Natural killer cell treated with Interleukin-12 subunit alpha and Interleukin-12 subunit beta and Interleukin-15 and Interleukin-18, amount 100 ng/mL, for 72 hours (primary cell): ENCODE measurements at places on chromosomes 5 and 9. TPM values are rescaled to one million over a fixed set of nuclear protein-coding genes. Genes with fewer than 3 reads are reported as not detected.

Gene ABHD17B
- 29.2 TPM for total RNA-seq

Gene SPATA31D4
- total RNA-seq, result not detected

- DNase-seq, result no peak
- no peaks in the 10 kb centered on the region for H3K27me3 ChIP-seq
Measured at GRCh38 chr5:14983666-14984441, 112.3 kb upstream of the ANKH start.

GRCh38 chr5:120609570-120609969 lies 145.5 kb downstream of the PRR16 start:
- H3K4me3 ChIP-seq, result no peak overlapping the region
- H3K36me3 ChIP-seq, result no peaks in the 10 kb centered on the region
- no peaks in the 10 kb centered on the region for H3K27me3 ChIP-seq
- DNase-seq, result no peak
- H3K27ac ChIP-seq, result no peak overlapping the region

Gene GABBR2
- total RNA-seq, result not detected

- no peaks in the 10 kb centered on the region for H3K36me3 ChIP-seq
- no peak for DNase-seq
- H3K4me1 ChIP-seq, result no peaks in the 10 kb centered on the region
- H3K27ac ChIP-seq, result no peak overlapping the region
- no peaks in the 10 kb centered on the region for H3K27me3 ChIP-seq
Measured at GRCh38 chr5:10111571-10111970, 138.1 kb downstream of the ATPSCKMT start.

Gene ORM2
- not detected for total RNA-seq

Gene ARSI
- not detected for total RNA-seq

- H3K27me3 ChIP-seq, result peaks cover 13% of the 10 kb centered on the region
- no peak overlapping the region for H3K4me3 ChIP-seq
- DNase-seq, result no peak
- H3K36me3 ChIP-seq, result no peaks in the 10 kb centered on the region
Measured at GRCh38 chr9:69829484-69829883, 8.9 kb downstream of the CFAP95 start.

Gene CHSY3
- total RNA-seq, result 2.3 TPM

Gene ENHO
- total RNA-seq, result not detected

DNA sequence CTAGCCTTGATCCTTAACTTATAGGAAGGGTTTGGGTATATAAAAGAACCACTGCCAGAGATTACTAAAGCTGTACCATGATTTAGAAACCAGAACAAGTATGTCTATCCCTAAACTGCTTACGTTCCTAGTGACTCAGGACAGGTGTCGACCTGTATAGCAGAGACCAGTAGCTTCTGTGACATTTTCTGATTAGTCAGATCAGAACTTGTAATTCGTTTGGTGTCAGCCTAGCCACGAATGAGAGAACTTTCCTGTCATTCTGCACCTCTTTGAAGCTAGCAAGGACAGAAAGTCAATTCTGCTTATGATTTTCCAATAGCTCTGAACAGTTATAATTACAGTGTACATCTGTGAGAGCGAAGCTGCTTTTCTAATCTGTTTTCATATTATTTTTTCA lies 39.5 kb downstream of the PRKACG start:
- peaks cover 4% of the 10 kb centered on the region for H3K4me1 ChIP-seq
- H3K4me3 ChIP-seq, result no peak overlapping the region
- H3K27me3 ChIP-seq, result no peaks in the 10 kb centered on the region
- no peaks in the 10 kb centered on the region for H3K36me3 ChIP-seq
- peak overlapping the region; percentile 18 for H3K27ac ChIP-seq

GRCh38 chr5:123261752-123262151 lies 161.5 kb downstream of the CEP120 start:
- H3K4me1 ChIP-seq, result no peaks in the 10 kb centered on the region
- DNase-seq, result no peak
- no peak overlapping the region for H3K27ac ChIP-seq
- no peak overlapping the region for H3K4me3 ChIP-seq
- no peaks in the 10 kb centered on the region for H3K36me3 ChIP-seq

DNA sequence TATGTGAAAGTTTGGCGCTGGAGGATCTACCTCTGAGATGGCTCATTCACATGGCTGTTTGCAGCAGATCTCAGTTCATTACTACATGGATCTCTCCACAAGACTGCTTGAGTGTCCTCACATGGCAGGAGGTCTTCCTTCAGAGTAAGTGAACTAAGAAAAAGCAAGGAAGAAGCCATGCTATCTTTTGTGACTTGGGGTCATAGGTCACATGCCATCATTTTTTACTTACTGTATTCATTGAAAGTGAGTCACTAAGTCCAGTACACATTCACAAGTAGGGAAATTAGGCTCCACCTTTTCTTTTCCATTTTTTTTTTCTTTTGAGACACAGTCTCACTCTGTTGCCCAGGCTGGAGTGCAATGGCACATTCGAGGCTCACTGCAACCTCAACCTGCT lies 8.7 kb upstream of the CDKN2AIPNL start:
- no peaks in the 10 kb centered on the region for H3K36me3 ChIP-seq
- H3K4me3 ChIP-seq, result no peak overlapping the region
- DNase-seq, result no peak
- H3K4me1 ChIP-seq, result no peaks in the 10 kb centered on the region
- no peak overlapping the region for H3K27ac ChIP-seq

DNA sequence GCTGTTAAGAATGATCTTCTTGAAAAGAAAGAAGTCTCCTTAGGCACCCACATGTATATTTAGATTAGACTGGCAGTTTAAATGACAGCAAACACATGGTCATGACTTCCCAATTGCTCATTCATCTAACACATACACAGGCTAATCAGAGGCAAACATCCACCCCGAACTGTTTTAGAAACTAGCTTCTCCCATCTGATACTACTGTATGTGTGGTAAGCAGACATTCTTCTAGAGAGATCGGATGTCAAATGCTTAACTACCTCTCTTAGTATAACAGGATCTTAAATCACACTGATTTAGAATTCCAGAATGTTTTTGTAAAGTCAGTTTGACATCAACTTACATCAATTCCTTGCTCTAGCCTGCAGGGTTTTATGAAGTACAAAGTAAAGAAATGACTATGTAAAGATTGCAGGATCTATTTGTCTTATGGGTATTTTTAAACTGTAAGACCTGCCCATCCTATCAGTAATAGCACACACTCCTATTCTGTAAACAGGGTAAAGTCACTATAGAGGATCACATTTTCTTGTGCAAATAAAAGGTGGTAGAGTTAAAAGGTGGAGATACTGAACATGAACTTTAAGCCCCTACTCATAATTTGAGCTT lies 239.7 kb downstream of the MLLT3 start:
- H3K4me1 ChIP-seq, result peaks cover 15% of the 10 kb centered on the region
- DNase-seq, result no peak
- H3K36me3 ChIP-seq, result peaks cover 5% of the 10 kb centered on the region
- H3K27ac ChIP-seq, result no peak overlapping the region
- H3K4me3 ChIP-seq, result no peak overlapping the region

Gene NR2F1
- not detected for total RNA-seq

DNA sequence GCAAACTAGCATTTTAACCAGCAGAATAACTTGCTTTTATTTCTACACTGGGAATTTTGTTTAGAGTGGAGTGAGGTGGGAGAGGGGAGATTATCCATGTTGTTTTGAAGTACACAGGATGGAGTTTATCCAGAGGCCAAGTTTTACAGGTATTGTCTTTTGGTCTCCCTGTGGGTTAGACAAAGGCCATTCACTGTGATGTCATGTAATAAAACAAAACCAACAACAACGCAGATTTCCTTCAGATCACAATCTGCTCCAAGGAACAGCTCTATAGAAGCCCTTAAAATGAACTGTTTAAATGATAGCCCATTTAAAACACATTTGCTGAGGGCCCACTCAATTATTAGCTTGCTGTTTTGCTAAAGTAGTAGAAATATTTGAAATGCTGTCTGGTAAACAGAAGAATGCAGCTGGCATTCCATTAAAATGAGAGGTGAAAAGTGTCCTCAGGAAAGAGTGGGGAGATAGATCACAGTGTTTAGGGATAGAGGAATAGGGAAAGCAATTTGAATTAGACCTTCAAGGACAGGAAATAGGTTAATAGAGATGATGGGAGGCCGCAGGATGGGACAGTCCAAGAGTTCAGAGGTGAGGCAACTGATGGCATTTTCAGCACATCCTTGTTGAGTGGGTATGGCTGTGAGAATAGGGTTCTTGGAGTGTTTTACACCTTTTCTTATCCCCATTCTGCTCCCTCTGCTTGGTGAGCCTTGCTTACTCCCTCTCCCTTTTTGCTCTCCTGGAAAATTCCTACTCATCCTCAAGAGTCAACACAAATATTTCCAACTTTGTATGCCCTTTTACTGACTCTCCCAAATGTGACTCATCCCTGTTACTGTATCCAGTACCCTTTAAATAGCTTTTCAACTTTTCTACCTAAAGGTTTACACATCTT lies 140.1 kb upstream of the NR3C1 start:
- peaks cover 6% of the 10 kb centered on the region for H3K36me3 ChIP-seq
- DNase-seq, result no peak
- H3K4me3 ChIP-seq, result no peak overlapping the region
- no peak overlapping the region for H3K27ac ChIP-seq

DNA sequence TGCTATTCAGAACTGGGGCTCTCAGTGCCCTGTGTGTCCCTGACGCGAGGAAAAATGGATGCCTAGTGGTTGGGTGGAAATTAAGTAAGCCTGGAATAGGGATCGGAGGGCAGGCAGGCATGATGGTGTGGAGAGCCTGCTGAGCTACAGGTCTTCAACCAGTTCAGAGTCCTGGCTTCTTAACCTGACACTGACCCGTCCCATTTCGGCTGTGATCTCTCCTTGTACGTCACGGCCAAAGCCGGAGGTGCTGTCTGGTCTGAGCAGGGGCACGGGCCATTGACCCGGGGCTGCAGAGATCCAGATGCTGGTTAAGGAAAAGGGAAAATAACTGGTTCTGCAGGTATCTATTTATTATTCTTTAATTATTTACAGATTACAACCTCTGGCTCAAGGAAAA lies 27.9 kb downstream of the RHOBTB3 start:
- peak overlapping the region; percentile 81 for H3K4me3 ChIP-seq
- no peaks in the 10 kb centered on the region for H3K27me3 ChIP-seq
- peak overlapping the region; percentile 84 for H3K27ac ChIP-seq
- H3K36me3 ChIP-seq, result peaks cover 4% of the 10 kb centered on the region

GRCh38 chr5:118076490-118076889 lies 911.9 kb downstream of the DTWD2 start:
- H3K4me3 ChIP-seq, result no peak overlapping the region
- DNase-seq, result no peak

DNA sequence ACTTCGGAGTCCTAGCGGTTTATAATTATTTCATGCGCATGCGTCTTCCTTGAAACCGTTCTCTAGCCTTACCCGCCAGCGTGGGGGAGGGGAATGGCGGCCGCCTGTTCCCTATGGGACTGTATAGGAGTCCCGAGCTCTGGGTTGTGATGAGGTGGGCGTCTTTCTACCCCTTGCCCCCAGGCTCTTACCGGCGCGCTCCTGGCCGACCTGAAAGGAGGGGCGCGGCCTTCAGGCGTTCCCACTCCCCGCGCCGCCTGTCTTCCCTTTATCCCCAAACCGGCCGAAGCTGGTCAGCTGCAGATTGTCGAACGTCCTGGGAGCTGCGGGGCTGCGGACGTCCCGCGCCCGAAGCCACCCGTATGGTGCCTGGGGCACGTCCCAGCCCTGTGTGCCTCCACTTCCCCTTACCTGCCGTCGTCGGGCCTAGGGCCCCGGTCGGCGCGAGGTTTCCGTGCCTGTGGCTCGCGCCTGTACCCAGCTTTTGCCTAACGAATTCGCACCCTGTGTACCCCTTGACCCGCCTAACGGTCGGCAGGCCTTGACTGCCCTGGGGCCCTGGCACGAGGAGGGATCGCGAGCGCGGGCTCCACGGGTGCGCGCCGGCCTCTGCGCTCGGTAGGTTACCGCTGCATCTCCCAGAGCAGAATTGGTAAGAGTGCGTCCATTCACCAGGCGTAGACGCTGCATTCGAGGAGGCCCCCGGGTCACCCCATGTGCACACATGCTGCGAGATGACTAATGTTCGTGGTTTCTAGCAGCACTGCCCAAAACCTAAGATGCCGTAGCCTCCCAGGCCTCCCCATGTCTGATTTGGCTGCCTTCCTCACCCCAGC lies 653 bp upstream of the HNRNPH1 start:
- H3K27me3 ChIP-seq, result no peaks in the 10 kb centered on the region
- H3K4me1 ChIP-seq, result peaks cover 52% of the 10 kb centered on the region
- peak; percentile 71 for DNase-seq
- H3K36me3 ChIP-seq, result peaks cover 40% of the 10 kb centered on the region

DNA sequence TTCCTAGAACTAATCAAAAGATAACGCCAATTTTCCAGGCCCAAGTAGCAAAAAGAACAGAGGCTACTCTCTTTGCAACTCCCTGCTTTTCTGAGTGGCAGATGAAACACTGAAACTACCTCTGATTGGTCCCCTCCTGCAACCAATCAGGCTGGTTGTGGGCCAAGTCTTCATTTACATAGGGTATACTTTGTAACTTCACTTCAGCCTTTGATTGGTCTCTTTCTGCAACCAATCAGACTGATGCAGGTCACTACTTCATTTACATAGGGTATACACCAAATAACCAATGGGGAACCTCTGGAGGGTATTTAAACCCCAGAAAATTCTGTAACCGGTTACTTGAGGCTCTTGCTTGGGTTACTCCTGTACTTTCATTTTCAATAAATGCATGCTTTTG lies 289.6 kb downstream of the MED10 start:
- H3K27me3 ChIP-seq, result no peaks in the 10 kb centered on the region
- DNase-seq, result no peak
- no peaks in the 10 kb centered on the region for H3K36me3 ChIP-seq
- no peak overlapping the region for H3K4me3 ChIP-seq
- no peak overlapping the region for H3K27ac ChIP-seq

- no peaks in the 10 kb centered on the region for H3K4me1 ChIP-seq
- H3K4me3 ChIP-seq, result no peak overlapping the region
- peaks cover 29% of the 10 kb centered on the region for H3K27me3 ChIP-seq
- DNase-seq, result no peak
- no peak overlapping the region for H3K27ac ChIP-seq
Measured at GRCh38 chr9:91775011-91775707, 174.9 kb downstream of the ROR2 start.

Gene TRPM3
- total RNA-seq, result not detected

Gene NME5
- total RNA-seq, result not detected

DNA sequence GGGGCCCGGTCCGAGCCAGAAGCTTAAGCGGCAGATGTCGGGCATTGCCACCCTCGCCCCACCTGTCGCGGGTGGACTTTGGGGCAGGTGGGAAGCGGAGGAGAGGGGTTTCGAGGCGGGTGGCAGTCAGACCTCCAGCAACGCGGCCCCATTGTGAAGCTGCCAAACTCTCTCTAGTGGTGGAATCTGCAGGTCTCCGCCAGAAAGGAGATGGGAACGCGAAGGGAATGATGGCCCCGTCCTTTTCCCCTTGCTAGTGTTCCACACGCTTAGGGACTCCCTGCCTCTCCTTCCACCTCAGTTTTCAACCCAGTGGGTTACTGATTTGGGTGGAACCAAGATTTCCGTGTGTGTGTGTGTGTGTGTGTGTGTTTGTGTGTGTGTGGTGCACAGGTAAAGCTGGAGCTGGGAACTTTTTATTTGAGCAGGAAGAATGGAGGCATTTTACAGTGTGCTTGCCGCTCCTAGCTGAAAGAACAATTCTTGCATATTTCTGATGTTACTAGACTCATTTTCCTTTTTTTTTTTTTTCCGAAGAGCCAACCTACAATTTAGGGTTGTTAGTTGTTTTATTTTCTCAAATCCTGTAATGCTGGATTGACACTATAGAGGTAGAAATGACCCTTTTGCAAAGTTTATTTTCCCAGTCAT lies 1.3 kb downstream of the MACIR start:
- no peak overlapping the region for H3K27ac ChIP-seq
- no peaks in the 10 kb centered on the region for H3K36me3 ChIP-seq
- peaks cover 23% of the 10 kb centered on the region for H3K4me1 ChIP-seq
- no peak for DNase-seq

GRCh38 chr5:39409033-39409432 lies 15.7 kb downstream of the DAB2 start:
- no peak overlapping the region for H3K4me3 ChIP-seq
- no peak for DNase-seq
- H3K27ac ChIP-seq, result no peak overlapping the region
- peaks cover 28% of the 10 kb centered on the region for H3K4me1 ChIP-seq
- no peaks in the 10 kb centered on the region for H3K27me3 ChIP-seq
